ENCODE measurements at places on chromosomes 2 and 18.

DNA sequence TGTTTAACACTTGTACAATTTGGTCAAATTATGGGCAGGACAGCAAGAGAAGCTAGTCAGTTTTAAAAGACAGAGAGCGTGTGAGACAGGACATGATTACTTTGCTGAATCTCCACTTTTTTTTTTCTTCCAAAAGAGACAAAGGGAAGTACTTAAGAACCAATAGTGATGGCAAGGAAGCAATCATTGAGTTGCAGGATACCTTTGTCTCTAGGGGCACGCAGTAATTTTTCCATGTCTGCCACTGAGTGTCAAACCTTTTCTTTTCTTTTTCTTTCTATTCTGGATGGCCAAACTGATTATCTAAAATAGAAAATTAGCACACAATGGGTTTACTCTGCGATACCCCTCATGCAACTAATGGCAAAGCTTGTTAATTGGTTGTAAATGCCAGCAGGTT is 533.0 kb downstream of the PLCL1 start:
- DNase-seq, result no peak

GRCh38 chr2:121768143-121768755 is 12.8 kb downstream of the TSN start:
- no peak for DNase-seq

DNA sequence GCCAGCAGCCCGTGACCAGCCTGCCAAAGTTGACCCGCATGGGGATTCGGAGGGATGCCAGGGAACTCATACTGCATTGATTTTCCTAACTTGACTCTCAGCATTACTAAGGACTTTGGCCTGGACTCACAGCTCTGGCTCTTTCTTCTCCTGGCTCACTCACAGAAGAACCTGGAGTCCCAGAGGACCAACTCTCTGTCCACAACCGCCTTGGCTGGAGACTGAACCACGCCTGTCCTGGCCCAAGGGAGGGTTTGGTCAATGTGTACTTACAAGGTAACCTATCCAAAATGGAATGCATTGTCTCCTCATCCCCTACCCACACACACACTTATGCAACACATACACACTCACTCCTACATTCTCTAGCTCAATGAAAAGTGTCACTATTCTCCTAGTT is 135.6 kb upstream of the KLHL29 start:
- DNase-seq, result no peak

DNA sequence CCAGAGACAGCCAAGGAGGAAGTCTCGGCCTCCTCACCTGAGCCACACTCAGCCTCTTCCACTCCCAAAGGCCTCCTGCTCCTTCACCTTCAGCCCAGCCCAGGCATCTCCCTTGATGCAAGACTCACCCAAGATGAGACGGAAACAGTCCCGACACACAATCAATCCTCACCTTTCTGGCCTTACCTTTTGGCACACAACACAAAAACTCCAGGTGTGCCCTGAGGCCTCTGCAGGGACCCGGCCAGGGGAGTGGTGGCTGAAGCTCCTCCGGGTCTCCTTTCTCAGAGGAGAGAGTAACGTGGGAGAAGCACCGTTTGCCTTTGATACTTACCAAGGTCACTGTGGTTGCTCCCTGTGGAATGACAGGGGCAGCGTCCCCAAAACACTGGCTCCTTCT is 23.8 kb upstream of the EFHD1 start:
- DNase-seq, result no peak

DNA sequence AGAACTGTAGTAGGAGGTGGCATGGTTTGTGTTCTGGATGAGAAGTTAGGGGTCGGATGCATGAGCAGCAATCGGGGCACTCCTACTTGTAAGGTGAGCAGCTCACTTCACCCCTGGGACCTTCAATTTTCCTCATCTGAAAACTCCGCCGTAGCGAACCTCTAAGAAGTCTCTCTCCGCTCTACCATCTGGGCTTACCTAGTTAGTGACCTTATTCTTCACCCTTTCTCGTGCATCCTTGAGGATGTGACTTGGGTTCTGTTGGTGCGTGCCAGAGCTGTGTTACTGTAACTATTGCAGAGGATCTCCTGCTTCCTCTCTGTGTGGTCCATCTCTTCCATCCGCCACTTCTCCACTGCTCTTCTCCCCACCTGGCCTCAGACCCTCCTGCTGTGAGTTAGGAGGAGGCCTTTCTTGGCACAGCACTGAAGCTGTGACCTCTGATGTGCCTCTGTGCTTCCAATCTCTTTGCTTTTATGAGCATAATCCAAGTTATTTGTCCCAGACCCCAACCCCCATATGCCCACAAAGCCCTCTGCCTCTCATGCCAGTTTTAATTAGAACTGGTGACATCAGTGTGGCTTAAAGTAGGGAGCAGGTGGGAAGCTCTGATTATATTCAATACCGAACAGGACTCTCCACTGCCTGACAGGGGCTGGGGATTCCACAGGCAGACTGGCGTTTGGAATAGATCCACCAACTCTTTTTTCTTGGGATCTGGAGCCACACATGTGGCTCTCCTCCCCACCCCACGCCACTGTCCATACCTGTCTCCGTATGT is 178.4 kb downstream of the BCL2 start:
- no peak for DNase-seq

DNA sequence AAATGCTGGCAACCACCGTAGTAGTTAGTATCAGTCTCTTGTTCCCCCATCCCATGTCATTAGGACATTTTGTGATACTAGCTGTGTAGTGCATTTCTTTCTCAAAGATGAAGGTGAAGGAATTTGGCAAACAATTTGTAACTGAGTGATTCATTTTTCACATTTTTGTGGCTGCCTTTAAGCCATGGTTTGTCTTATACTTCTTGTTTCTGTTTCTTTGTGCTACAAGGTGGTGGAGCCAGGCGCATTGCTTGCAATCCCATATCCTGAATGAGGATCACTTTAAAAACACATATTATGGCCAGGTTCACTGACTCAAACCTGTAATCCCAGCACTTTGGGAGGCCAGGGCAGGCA is 40.6 kb downstream of the GPD2 start:
- peak; percentile 90 for DNase-seq

GRCh38 chr2:147441182-147441581 is 403.6 kb upstream of the ACVR2A start:
- DNase-seq, result no peak

DNA sequence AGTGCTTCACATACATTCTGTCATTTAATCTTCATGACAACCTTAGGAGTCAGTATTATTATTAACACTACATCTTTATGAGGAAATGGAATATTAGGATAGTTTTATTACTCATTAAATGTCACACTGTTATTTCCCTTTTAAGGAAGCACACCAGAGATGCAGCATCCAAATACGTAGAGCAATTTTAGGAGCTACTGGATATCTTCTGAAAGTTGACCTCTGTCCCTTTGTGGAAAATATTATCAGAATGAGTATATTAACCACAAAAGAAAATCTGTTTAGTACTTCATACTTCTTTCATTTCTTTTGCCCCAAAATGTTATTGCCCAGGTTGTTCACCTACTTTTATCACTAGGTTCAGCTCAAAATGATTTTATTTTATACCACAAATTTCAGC is 72.9 kb upstream of the APCDD1 start:
- DNase-seq, result no peak

DNA sequence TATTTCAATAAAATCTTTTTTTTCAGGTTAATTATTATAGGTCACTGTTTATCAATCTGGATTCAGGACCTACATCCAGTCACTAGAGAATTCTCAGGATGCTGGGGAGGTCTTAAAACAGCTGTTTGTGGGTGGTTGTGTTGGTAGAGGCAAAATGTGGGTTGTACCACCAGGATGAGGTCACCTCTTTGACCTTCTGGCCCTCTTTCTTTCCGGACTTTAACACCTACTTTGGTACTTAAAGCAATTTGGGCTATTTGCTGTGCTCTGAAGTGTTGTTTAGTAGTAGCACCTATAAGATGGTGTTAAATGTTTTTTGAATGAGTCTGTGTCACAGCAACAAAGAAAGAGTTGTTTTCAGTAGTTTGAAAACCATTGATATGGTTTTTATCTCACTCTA is 14.6 kb downstream of the EML4 start:
- no peak for DNase-seq

- DNase-seq, result peak; percentile 69
Measured at GRCh38 chr2:37656512-37657423, 14.7 kb downstream of the CDC42EP3 start.

DNA sequence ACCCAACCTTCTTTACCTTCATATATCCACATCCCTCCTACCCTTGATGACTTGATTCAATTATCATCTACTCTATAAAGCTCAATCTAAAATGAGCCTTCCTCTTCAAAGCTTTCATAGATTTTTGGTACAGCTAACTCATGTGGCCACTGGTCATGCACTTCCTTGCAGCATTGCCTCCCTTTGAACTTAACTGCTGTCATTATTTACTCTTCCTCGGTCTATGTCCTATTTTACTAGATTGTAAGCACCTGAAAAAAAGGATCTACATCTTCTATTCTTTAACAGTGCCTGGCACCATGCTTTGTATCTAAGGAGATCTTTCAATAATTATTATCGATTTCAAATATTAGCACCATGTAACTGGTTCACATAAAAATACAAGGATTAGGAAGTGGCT is 30.6 kb downstream of the MDH1 start:
- DNase-seq, result no peak

DNA sequence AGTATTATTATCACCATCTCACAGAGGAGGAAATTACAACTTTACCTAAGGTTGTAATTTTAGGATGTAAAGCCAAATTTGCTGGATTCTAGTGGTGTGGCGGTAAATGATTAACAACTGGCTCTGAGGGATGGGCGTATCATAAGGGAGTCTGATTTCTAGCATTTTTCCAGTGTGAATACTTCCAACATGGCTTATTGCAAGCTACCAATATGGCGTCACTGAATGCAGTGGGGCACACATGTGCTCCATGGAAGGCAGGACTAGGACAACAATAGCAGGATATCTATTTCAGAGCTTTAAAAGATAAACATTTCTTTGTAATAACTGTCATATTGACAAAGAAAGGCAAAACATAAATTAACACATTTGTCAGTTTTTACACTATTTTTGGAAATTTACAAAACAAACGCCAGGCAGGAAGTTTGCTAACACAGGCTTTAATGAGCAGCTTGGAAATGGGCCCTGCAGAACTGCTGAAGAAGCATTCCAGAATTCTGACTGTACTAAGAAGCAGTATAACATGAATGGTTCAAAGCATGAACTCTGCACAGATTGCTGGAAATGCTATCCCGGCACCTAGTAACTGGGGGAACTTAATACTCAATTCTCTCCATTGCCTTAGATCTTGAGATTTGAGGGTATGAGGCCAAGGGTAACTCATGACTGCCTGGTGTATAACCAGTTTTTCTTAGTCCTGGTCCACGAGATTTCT is 439.3 kb upstream of the MAP2 start:
- DNase-seq, result peak; percentile 58

DNA sequence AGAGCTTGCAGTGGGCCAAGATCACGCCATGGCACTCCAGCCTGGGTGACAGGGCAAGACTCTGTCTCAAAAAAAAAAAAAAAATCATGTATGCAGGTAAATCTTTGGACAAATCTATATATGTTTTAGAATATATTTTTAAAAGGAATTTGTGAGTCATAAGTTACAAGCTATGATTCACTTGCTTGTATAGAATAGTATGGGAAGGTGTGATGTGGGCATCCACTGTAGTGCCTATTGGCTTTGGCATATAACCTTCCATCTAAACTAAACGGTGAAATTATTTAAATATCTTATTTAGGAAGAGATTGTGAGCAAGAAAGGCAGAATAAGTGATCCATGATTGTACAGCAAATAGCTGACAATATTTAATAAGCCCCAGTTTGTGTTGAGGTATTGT is 261.1 kb downstream of the GALNT13 start:
- no peak for DNase-seq

DNA sequence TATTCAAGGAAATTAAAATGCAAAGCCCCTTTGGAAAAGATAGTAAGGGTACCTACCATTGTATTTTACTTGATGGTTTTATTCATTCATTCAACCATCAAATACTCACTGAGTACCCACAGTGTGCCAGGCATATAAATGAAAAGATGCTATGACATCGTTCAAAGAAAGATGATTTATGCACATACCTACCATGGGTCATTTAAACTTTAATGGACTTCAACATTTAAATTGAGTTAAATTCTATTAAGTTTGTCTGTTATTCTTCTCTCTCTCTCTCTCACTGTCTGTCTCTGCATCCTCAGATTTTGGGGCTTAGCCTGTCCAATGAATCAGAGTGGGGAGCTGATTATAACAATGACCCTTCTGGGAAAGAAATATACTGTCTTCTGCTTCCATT is 87.9 kb downstream of the CERS6 start:
- DNase-seq, result no peak

DNA sequence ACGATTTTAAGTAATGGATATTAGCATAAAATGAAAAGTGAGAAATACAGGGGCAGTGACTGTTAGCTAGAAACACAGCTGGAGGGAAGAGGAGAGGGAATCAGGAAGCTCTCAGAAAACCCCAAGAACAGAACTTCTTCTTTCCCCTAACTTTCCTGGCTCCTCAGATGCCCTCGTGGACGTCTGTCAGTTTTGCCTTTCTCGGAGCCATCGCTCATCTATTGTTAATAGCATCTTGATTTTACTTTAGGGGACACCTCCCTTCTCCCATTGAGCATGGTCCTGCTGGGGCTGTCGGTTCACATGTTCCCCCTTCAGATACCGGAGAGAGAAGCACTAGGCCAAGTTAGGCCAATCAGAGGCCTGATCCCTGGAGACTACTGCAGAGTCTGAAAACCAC is 2.3 kb upstream of the PLEK start:
- no peak for DNase-seq

DNA sequence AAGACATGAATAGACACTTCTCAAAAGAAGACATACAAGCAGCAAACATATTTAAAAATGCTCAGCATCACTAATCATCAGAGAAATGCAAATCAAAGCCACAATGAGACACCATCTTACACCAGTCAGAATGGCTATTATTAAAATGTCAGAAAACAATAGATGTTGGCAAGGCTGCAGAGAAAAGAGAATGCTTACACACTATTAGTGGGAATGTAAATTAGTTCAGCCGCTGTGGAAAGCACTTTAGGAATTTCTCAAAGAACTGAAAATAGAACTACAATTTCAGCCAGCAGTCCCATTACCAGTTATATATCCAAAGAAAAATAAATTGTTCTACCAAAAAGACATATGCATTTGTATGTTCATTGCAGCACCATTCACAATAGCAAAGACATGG is 61.7 kb downstream of the STRADB start:
- peak; percentile 80 for DNase-seq

DNA sequence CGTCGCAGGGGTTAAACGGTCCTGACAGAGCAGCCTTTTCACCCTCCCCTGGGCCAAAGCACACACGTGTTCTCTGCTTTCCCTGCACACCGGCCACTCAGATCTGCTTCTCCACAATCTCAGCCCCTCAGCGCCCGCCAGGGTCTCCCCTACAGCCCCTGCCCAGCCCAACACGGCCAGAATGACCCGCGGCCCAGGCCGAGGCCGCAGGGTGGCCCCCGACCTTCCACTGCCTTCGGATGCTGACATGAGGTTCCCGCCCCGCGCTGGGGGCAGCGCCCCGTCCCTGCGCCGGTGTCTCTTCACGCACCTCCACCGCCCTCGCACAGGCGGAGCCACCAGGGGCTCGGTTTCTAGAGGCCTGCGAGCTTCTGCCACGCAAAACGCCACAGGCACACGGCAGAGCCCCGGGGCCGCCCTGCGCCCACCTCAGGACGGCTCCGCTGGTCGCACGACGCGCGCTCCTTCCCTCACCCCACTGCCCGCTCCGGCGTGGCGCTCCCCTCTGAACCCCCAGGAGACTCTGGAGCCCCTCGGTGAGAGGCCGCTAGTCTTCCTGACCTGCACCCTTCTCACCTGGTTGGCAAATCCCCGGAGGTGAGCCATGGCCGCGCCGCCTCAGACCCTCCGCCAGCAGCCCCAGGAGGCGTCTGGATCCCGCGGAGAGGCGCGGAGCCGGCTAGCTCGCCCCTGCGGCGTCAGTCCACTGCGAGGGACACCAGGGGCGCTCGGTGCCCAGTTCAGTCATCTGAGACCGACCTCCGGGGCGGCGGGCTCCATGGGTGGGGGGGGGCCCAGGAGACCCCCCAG is 749 bp downstream of the STK25 start:
- peak; percentile 82 for DNase-seq

All from astrocyte of the hippocampus (primary cell).